ENCODE measurements at places on chromosomes 13 and 19.

DNA sequence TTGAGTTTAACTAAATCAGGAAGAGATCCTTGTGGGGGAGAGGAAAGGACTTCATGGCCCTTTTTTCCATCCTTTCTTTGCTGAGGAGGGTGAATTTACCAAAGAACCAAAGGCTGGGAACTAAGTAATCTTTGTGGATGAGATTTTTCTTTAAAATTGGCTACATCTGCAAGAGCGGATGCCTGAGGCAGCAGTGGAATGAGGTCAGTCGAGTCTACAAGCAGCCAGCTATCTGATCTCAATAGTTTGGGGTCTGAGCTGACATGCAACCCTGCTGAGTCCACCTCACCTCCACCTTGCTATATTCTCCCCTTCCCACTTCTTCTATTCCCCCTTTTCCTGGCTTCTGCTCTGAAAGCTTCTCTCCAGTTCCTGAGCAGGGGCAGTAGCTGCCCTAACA, 3.6 kb upstream of the DNAJC15 start:
- DNase-seq: no peak

- no peak for DNase-seq
These were observed 17.5 kb downstream of the MAU2 start for GRCh38 chr19:19338082-19338481.

- no peak for DNase-seq
These were observed 340.0 kb downstream of the DCT start for GRCh38 chr13:94139393-94139995.

- DNase-seq: peak; percentile 7
These were observed 28.9 kb downstream of the AP2S1 start for GRCh38 chr19:46821512-46822409.

DNA sequence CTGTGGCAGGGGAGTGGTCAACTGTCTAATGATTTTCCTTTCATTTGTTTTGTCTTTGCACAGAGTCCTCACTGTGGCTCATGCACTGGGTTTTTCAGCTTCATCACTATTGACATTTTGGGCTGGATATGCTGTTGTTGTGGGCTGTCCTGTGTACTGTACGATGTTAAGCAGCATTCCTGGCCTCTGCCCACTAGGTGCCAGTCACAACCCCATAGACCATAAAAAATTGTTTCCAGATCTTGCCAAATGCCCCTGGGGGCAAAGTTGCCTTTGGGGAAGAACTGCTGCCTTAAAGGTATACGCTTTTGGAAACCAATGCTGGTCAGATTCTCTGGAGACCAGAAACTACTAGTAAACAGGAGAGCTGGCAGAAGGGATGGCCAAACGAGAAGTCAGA, 310.4 kb downstream of the SPRY2 start:
- DNase-seq: no peak

DNA sequence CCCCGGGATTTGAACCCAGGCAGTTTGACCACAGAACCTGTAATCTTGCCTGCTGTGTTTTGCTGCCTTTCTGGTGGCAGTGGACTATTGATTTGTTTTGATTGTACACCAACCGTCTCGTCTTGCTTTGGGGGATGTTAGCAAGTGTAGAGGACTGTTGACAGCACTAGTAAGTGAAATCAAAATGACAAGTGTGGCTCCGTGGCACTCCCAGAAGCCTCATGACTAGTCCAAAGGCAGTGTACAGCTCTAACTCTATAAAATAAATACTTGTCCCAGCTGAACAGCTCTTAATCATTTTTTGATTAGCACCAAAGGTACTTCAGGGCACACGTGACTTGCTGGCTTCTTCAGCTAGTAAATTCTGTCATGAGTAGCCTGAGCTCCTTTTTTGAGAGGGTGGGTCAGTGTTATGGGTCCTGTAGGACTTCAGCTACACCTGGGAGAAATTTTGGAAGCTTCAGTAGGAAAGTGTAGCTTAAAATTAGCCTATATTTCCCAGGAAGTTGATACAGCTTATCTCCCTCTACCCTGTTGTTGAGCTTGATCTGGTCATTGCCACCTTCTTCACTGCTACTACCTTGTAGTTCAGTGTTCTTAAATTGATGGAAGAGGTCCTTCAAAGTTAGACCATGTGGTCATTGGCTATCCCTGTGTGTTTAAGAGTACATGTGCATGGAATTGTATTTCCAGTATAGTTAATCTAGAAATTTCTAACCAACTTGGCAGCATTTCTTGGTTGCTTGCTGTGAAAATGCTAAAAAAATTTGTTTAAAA, 15.1 kb downstream of the TM9SF2 start:
- no peak for DNase-seq

DNA sequence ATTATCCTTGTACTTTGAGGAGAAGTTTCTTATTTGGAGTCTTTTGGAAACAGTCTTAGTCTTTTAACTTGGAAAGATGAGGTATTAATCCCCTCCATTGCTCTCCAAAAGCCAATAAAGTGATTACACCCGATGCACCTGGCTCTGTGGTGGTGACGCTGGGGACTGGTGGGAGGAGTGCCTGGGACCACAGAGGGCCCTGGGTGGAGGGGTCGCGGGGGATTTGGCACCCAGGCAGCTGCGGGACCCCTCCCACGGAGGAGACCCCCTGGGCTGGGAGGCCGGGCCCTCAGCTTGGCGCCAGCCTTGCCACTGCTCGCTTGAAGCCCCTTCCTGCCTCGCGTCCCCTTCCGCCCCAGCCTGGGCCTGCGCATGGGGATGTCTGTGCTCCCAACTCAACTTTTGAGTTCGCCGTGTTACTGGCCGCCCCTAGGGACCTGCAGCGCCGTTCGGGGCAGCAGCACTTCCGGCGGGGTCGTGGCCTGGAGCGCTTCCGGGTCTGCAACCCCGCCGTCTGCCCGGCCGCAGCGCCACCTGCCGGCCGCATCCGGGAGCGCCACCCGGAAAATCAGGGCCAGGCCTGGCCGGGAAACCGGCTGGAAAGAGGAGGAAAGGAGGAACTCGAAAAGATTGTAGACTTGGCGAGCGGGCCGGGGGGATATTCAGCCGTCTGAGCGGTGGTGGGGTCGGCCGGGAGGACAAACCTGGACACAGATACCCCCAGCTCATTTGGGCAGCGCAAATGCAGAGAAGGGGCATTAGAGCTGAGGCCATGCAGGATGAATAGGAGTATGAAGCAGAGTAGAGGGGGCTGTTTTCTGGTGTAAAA, 8.4 kb downstream of the PEAK3 start:
- peak; percentile 71 for DNase-seq

DNA sequence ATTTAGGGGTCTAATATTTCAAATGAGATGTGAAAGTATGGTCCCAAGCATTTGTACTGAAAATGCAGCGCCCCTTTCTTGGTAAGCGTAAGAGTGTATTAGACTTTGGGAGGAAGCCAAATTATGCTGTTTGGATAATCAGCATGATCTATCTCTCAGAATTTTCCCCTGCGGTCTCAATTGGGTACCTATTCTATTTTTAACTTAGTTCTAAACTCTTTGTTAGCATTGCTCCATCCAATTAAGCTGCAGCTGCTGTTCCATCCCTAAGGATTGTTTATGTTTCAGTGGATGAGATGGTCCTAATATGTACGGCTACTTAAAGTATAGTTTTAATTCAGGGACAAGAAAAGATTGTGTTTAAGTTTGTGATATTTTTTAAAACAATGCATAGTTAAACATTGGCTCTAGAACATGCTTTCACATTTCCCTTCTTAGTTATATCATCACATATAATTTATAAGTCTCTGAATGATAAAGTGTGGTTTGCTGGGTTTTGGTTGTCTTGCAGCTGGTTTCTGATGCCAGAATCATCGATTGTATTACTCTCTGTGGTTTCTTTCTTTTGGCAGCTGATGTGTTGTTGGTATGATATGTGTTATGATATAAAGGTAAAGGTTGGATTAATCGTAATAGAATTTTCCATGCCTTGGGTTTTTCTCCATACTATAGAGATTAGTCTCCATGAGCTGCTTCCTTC, 15.0 kb downstream of the POLR1D start:
- DNase-seq: no peak

- peak; percentile 91 for DNase-seq
These were observed 23.1 kb upstream of the ZNF846 start for GRCh38 chr19:9791552-9792205.
